AG09309 (cell line): ENCODE measurements at places on chromosomes 6 and 20.

GRCh38 chr6:11434565-11435326, 102.8 kb upstream of the TMEM170B start:
- peak; percentile 55 for DNase-seq

- no peak for DNase-seq
Observed at GRCh38 chr6:101069191-101069795, 188.2 kb upstream of the ASCC3 start.

DNA sequence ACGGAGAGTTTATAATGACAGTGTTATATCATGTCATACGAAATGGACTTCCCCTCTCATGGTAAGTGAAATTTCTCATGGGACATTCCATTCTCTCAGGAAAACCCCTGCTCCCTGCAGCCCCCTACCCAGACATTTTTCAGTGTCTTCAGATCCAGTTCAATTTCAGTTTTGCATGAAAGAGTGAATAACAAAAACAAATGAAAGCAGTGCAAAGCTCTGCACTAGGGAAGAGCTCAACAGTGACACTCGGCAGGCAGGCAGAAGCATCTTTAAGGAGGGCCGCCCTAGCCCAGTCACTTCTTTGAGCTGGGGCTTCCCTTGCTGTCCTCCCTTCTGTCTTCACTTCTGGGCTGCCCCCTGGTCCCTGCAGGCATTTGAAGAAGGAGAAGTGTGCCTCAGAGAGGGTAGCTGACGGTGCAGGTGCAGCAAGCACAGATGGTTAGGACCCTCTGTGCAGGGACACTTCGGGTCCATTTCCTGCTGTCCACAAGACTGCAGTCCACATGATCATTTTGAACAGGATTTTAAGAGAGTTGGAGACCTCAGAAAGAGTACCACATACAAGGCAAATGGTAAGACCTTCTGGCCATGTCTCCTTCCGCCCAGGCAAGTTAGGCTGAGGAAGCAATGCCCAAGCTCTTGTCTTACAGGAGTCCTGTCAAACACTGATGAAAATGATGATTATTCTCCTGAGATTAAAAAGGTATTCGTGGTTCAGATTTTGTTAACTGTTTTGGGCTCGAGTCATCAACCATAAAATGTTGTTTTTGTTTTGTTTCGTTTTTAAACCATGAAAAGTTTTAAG, 5.4 kb upstream of the DUSP22 start:
- no peak for DNase-seq

DNA sequence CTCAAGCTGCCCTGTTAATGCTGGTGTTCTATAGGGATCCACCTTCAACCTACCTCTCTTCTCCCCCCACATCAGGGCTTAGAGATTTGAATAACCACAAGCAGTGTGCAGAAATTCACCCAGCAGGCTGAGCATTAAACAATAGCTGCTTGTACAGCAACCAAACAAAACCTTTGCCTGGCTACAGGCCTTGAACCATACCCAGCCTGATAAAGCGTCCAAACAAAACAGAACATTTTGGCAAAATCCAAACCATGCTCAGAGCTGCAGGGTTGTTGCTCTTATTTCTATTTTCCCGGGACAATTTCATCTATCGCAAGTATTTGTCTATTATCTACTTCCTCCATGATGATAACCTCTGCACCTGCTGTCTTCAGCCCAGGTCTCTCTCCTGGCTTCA, 142.3 kb downstream of the UNC5CL start:
- DNase-seq, result no peak

DNA sequence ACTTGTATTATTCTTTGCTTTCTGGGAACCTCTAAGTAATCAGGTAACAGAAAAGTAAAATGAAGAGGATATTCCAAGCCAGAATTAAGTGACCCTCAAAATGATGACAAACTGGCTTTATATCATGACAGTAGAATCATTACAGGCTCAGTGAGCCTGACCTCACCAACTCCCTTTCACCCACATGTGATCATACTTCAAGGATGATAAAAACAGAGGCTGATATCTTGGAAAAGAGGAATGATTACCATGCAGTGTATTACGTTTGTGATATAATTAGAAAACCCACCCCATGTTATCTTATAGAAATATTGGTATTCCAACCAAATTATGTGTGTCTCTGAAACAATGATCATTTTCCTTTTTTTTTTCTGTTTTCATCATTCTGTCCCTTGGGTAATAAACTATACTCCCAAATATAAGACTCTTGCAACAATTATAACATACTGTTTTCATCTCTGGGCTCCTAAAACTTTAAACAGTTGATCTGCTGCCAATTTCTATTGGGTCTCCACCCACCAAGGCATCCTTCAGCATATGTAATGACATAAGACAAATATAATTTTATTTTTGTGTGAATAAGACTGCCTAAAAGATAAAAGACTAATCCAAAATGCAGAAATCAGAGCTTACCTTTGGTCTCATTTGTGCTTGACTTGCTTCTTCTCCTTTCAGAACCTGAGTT, 115.7 kb downstream of the DST start:
- no peak for DNase-seq

GRCh38 chr6:33247977-33248642, 23.6 kb downstream of the VPS52 start:
- DNase-seq, result no peak

GRCh38 chr6:93932175-93932574, 512.8 kb upstream of the EPHA7 start:
- DNase-seq, result no peak
